ENCODE measurements at places on chromosomes 12 and 14.

GRCh38 chr14:21781543-21781942 is 107.9 kb upstream of the OR4E1 start:
- no peak for DNase-seq

DNA sequence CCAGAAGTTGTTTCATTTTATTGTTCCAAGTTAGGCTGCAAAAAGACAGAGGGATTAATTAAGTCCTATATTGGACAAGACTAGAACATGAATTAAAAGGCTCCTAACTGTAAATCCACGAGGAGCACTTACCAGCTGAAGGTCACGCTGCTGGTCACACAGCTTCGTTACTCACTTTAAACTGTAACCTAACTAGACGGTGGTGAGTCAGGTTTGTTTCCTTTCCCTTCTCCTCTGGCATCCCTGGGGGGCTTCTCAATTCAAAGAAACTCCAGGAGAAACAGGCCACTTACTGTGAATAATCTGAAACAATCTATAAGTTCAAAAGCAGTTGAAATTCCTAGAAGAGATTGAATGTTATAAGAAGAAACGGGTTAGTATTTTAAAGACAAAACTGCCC is 331.4 kb downstream of the BCAT1 start:
- no peak for DNase-seq

GRCh38 chr14:104545151-104545941 is 34.2 kb upstream of the C14orf180 start:
- DNase-seq = no peak

DNA sequence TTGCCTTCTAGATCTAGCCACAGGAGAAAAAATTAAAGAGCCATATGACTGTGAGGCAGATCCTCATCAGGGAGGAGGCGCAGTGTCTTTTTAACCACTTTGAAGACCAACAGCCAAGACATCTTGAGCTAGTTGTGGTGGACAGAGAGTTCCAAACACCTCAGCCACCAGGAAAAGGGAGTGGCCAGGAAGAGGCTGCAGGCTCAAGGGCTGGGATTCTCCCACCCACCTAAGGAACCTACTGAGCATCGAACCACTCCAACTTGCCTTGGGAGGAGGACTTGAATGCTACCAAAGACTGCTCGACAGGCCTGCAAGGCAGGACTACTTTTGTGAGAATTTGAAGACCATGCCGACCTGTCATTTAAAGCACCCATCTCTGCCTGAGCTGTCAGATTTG is 14.5 kb upstream of the MDM2 start:
- no peak for DNase-seq

DNA sequence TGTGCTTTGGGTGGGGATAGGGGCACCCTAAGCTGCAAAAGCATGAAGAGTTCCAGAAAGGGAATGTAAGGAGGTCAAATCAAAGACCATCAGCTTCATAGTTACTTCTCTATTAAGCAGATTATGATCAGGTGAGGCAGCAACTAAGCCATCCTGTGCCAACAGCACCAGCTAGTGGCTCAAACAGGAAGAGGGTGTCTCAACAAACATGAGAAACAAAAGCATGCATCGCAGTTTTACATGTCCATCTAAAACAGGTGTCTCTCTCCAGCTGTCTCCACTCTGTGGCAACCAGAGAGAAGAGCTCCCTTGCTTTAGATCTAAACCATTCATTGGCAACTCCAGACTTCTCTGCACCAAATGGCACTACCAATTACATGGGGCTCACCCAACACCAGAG is 52.9 kb downstream of the ACTN1 start:
- no peak for DNase-seq

Measured in suppressor macrophage treated with lipopolysaccharide for 1 hour (primary cell).